NCI-H748 treated with DMSO at 0.1 percent for 48 hours (cell line): ENCODE measurements at places on chromosomes 16 and 17.

DNA sequence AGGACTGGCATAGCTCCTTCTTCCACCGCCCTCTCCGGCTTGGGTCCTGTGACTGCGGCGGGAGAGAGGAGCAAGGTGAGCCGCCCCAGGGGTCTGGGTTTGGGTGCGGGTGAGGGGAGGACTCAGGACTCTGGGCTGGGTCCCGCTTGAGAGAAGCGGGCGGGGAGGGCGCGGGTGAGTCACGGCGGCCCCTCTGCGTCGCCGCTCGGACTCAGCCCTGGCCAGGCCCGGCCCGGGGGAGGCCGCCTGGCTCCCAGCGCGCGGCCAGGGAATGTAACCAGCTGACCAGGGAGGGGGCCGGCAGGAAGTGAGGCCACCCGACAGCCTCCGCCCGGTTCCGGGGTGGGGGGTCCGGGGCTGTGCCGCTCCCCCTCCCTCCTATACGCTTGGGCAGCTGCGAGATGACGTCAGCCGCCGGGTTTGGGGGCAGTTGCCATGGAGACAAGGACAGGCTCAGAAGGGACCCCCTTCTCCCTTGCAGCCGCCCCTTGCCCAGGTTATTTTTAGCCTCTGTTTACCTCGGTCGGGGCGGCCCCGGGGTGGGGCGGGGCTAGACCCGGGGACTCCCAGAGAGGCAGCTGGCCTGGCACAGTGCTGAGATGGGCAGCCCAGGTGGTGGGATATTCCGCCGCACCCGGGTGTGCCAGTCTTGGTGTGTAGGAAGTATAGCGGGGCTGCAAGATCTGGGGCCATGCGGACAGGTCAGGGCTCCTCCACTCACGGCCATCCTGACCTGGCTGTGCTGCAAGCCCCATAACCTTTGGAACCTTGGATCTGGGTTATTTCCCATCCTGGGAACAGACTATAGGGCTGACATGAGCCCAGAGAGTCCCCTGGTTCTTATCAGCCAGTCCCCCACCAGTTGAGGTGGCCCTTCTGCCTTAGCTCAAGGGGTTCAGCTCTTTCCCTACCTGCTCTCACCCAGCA lies 1.6 kb downstream of the RIPOR1 start:
- no peak for DNase-seq

- no peak for DNase-seq
Observed at GRCh38 chr17:1574697-1575471, 12.3 kb upstream of the PITPNA start.

GRCh38 chr17:19411631-19412030 lies 599 bp downstream of the RNF112 start:
- no peak for DNase-seq

DNA sequence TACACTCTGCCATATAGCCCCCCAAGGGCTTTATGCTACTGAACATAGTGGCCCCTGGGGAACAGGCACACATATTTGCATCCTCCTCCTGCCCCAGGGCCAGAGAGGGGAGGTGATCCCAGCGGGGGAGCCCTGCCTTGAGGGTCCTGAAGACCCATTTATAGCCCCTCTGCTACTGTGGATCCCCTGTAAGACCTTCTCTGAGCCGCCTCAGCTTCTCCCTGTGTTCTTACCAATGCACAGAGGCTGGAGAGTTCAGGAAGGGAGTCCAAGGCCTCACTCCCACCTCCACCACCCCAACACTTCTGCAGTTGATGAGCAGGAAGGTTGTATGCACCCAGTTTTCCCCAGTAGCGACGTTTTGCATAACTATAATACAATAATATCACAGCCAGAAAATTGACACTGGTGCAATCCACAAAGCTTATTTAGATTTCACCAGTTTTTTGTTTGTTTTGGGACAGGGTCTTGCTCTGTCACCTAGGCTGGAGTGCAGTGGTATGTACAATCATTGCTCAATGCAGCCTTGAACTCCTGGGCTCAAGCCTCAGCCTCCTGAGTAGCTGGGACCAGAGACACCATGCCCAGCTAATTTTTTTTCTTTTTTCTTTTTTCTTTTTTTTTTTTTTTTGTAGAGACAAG lies 1.3 kb upstream of the FAM83G start:
- no peak for DNase-seq

GRCh38 chr17:33115366-33115765 lies 123.7 kb downstream of the SPACA3 start:
- DNase-seq = no peak

- DNase-seq = no peak
Observed at GRCh38 chr17:74544991-74545842, 698 bp downstream of the CD300C start.

- no peak for DNase-seq
Observed at GRCh38 chr16:10777356-10777755, 33.7 kb downstream of the NUBP1 start.

DNA sequence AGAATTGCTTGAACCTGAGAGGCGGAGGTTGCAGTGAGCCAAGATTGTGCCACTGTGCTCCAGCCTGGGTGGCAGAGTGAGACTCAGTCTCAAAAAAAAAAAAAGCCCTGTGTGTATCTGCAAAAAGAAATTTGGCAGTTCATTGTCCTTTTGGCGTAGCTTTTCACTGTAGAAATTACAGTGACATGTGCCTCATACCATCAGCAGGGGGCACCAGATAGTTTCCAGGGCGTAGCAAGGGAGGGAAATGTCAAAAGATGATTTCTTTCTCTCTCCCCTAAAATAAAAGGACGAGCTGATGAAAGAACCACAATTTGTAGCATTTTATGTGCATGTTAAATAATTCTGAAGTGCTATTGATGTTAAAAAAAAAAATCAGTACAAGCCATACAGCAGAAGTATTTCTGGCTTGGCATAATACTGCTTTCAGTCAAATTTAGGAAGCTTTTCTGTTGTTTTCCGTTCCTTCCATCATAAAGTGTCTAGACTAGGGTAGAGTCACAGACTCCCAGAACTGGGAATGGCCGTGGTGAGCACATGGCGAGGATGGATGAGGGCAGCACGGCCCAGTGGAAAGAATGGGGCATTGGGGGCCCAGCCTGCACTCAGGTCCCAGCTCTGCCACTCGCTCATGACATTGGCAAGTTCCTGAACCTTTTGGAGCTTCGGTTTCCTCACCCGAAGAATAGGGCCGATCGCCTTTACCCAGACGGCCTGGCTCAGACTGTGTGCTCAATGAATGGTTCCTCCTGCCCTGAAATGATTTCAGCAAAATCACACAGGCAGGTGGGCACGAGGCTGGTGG lies 59.8 kb upstream of the RPH3AL start:
- DNase-seq = peak; percentile 67

- DNase-seq = no peak
Observed at GRCh38 chr17:31349454-31349853, 28.0 kb upstream of the EVI2A start.

GRCh38 chr17:44197980-44198720 lies 1.5 kb downstream of the ATXN7L3 start:
- DNase-seq = no peak

GRCh38 chr16:27650073-27650701 lies 100.2 kb downstream of the KATNIP start:
- no peak for DNase-seq
